AG09319 (cell line): ENCODE measurements at places on chromosomes 2 and 18.

DNA sequence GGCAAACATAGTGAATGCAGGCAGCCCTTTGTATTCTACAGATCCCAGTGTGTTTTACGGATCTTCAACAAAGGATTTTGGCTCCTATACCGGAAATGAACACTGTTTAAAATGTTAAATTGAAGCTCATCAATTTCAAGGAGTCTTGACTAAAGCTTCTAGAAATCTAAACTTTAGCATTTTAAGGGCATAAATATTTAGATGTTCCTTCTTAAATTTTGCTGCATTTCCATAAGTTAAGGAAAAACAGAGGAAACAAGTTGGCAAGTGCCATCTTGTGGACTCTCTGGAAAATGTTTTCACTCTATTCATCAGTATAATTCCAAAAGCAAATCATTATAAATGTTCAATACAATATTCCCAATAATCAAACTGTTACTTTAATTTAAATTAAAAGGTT lies 19.6 kb downstream of the CHN1 start:
- DNase-seq, result no peak

GRCh38 chr2:58553937-58554336 lies 312.8 kb upstream of the FANCL start:
- no peak for DNase-seq

GRCh38 chr18:21747268-21747667 lies 6.7 kb downstream of the MIB1 start:
- no peak for DNase-seq

GRCh38 chr18:76264876-76265250 lies 230.2 kb downstream of the ZNF516 start:
- DNase-seq, result no peak

DNA sequence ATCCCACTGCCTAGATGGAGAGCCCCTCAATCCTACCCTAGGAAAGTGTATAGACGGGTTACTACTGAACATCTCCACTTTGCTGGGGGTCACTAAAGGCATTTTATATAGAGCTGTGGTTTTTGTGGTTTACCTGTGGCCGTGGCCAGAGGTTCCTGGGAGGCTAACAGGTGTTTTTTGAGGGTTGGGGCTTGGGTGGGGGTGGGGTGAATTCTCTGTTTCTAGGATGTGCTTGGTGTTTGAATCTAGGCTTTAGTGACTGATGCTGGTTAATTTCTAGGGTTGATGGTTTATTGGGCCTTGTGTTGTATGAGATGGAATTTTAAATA lies 7.7 kb downstream of the HOXD8 start:
- DNase-seq, result no peak
